Activated T-cell treated with anti-CD3 and anti-CD28 coated beads, Interleukin-2, amount 50 U/mL, for 4 hours (primary cell): ENCODE measurements at places on chromosomes 4 and X. TPM values are rescaled to one million over a fixed set of nuclear protein-coding genes. Genes with fewer than 3 reads are reported as not detected.

DNA sequence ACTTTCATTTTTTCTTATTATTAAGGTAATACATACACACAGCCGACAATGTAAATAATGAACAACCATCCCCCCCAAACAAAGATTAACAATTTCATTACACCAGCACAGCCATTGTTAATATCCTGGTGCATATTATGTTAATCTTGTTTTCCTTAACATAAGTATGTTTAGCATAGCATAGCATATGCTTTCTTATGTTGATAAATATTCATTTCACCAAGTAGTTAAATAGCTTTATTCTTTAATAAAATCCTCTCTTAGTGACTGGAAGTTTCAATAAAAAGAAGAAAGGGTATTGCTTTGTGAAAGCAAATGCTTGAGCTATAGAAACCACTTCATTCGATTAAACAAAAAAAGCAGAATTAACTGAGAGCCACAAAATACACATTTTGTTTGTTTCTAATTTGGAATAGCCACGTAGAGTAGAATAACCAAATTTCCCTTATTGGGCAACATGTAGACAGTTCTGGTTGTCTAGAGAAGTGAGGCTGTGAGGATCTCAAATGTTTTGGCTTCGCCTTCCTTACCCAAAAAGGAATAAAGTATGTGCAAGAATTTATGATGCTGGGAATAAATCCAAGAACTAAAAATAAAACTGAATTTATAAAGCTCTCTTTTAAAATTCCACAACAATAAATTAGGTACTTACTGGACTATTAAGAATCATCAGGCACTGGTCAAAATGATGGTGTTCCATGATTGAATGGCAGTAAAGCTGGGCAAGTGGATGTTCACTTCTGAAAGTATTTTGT lies 118.0 kb downstream of the PDE5A start:
- no peak for DNase-seq

DNA sequence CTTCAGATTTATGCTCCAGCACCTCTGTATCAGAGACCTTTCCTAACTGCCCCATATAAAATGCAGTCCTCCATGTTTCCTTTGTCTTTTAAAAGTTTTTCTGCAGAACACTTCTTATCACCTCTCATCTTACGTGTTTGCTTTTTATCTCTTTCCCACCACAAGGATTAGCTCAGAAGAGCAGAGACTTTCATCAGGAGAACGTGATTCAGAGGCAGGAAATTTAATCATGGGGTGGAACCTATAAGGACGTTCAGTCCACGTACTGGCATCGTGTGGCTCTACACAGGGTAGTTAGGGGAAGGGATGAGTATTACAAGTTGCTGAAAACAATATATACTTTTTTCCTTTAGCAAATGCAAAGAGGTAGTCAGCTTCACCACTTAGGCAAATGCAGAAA lies 98.7 kb downstream of the SORBS2 start:
- no peak for DNase-seq

Gene RAB33A
- total RNA-seq = 10.6 TPM

- DNase-seq = peak; percentile 17
Observed at GRCh38 chr4:109302361-109303139, at the start of gene COL25A1. TSS of gene COL25A1 (minus strand) at chr4:109302658.

Gene CDKN2AIP
- total RNA-seq = 25.6 TPM

Gene NAA11
- not detected for total RNA-seq

DNA sequence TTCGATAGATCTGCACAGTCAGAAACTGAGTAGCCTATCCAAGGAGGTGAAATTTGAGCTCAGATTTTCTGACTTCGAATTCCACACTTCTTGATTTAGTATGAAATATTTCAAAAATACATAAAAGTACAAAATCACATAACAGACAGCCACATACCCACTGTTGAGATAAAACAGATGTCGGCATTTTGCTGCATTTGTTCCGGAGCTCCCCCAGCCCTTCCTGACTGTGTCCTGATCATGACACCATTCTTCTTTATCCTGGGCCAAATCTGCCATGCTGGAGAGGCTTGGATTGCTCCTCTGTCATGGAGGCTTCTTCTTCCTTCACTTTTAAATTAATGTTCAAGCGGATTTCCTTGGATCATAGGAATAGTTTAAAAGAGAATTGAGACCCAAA lies 124.2 kb upstream of the RBPJ start:
- no peak for DNase-seq

DNA sequence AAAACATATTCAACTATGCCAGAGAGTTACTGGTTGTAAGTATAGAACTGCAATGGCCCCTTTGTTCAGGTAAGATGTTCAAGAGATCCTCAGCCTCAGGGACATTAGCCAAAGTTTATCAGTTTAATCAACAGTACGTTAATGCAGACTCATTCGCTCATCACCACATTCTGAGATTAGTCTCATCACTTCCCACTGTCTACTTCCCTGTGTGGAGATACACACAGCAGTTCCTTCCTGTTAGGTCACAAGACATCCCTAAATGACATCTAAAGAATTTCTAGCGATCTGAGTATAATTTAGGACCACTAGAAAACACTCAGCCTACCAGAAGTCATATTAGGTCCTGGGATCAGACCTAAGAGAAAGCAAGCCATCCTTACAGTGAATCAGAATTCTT lies 10.4 kb downstream of the SLC10A7 start:
- DNase-seq = no peak

GRCh38 chr4:87382931-87383330 lies 8.1 kb downstream of the HSD17B11 start:
- no peak for DNase-seq

GRCh38 chrX:124194199-124194598 lies 138.3 kb upstream of the TEX13D start:
- DNase-seq = no peak

GRCh38 chr4:145481164-145481941 lies at the start of gene SMAD1:
TSS of gene SMAD1 (plus strand) at chr4:145481853. CDS start at chr4:145514614, 32,761 bp downstream.
- DNase-seq = peak; percentile 15

DNA sequence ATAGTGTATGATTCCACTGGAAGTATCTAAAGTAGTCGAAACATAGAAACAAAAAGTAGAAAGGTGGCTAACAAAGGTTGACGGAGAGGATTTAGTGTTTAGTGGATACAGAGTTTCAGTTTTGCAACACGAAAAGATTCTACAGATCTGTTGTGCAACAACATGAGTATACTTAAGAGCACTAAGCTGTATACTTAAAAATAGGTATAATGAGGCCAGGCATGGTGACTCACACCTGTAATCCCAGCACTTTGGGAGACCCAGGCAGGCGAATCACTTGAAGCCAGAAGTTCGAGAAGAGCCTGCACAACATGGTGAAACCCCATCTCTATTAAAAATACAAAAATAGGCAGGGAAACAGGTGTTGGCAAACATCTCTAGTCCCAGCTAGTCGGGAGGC lies 7.9 kb upstream of the ATRX start:
- no peak for DNase-seq

DNA sequence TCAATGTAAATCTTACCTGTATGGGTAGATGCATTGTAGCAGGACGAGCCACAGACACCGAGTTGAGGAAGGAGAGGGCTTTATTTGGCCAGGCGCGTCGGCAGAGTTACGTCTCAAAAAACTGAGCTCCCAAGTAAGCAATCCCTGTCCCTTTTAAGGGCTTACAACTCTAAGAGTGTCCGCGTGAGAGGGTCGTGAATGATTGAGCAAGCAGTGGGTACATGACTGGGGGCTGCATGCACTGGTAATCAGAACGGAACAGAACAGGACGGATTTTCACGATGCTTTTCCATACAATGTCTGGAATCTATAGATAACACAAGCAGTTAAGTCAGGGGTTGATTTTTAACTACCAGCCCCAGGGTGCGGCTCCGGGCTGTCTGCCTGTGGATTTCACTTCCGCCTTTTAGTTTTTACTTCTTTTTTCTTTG lies 524.9 kb upstream of the HTR2C start:
- no peak for DNase-seq
